ENCODE measurements at places on chromosomes 7 and 10.

DNA sequence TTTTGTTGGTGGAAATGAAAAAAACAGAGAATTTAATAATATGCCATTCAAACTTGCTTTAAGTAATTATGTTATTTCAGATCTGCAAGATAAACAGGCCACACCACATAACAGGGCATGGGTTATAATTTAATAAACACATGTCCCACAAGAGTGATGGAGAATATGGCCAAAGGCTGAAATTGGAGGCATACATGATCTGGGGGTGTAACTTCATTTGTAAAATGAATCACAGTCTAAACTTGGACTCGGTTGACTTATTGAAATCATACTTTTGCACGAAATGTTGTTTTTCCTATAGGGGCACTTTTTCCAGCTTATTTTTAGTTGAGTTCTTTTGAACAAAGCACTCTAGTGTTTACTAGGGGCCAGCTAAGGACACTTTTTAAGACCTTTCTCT, 151.6 kb downstream of the TMEM26 start:
- H3K27me3 ChIP-seq, result no peaks in the 10 kb centered on the region
- no peak overlapping the region for H3K4me3 ChIP-seq
- H3K36me3 ChIP-seq, result no peaks in the 10 kb centered on the region
- H3K4me1 ChIP-seq, result no peaks in the 10 kb centered on the region
- DNase-seq, result no peak

GRCh38 chr7:69657985-69658384, 59.7 kb downstream of the AUTS2 start:
- no peaks in the 10 kb centered on the region for H3K36me3 ChIP-seq
- H3K27ac ChIP-seq, result no peak overlapping the region
- H3K27me3 ChIP-seq, result no peaks in the 10 kb centered on the region
- DNase-seq, result no peak
- no peak overlapping the region for H3K4me3 ChIP-seq

- peaks cover 10% of the 10 kb centered on the region for H3K27me3 ChIP-seq
- DNase-seq, result no peak
- no peak overlapping the region for H3K27ac ChIP-seq
- no peaks in the 10 kb centered on the region for H3K36me3 ChIP-seq
Measured at GRCh38 chr10:69629519-69629896, 539 bp upstream of the FAM241B start.

GRCh38 chr10:1049425-1049958, 573 bp upstream of the IDI1 start:
- no peak for DNase-seq
- peaks cover 25% of the 10 kb centered on the region for H3K4me1 ChIP-seq
- peak overlapping the region; percentile 97 for H3K4me3 ChIP-seq

- H3K27ac ChIP-seq, result no peak overlapping the region
- H3K4me1 ChIP-seq, result no peaks in the 10 kb centered on the region
- no peaks in the 10 kb centered on the region for H3K36me3 ChIP-seq
- DNase-seq, result no peak
- no peaks in the 10 kb centered on the region for H3K27me3 ChIP-seq
Measured at GRCh38 chr7:134051020-134051419, 76.1 kb upstream of the LRGUK start.

DNA sequence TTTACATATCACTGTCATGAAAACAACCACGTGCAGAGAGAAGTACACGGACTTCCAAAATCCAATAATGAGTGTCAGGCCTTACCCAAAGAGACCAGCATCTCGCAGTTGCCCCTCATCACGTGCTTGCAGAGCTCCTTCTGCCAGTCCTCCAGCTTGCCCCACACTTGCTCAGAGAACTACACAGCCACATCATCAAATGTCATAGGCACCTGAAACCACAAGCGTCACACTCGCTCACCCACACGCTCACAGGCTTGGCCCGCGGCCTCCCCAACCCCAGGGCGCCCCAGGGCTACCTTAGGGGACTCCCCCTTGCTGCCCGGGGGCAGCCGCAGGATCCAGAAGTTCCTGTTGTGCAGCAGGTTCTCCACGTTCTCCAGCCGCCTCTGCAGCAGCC, 123.4 kb upstream of the ZNF746 start:
- H3K27ac ChIP-seq, result no peak overlapping the region
- no peak overlapping the region for H3K4me3 ChIP-seq
- no peaks in the 10 kb centered on the region for H3K27me3 ChIP-seq
- H3K4me1 ChIP-seq, result peaks cover 21% of the 10 kb centered on the region

DNA sequence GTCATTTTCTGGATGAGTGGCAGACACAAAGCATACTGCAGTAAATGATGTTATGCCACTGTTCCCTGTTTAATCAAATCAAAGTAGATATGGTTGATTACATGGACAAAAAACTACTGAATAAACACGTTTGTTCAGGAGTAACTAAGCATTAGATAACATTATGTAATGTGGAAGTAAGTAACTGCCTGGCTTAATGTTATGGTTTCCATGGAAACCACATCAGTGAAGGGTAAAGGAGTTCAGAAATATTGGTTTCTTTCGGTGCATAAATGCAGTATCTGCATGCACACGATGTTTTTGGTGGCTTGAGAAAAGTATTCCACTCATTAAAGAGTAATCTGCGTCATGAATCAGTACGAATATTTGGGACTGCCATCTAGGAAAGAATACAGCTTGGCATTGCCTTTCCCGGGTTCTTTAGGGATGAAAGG, 131.3 kb upstream of the PRKCQ start:
- H3K4me1 ChIP-seq, result peaks cover 11% of the 10 kb centered on the region
- H3K27ac ChIP-seq, result no peak overlapping the region
- H3K27me3 ChIP-seq, result peaks cover 8% of the 10 kb centered on the region
- no peak for DNase-seq

GRCh38 chr7:136869001-136869961, 829 bp downstream of the CHRM2 start:
- peak; percentile 33 for DNase-seq
- no peak overlapping the region for H3K27ac ChIP-seq
- peaks cover 24% of the 10 kb centered on the region for H3K27me3 ChIP-seq

- H3K27me3 ChIP-seq, result peaks cover 13% of the 10 kb centered on the region
- no peak overlapping the region for H3K4me3 ChIP-seq
- no peak overlapping the region for H3K27ac ChIP-seq
- H3K36me3 ChIP-seq, result no peaks in the 10 kb centered on the region
- no peaks in the 10 kb centered on the region for H3K4me1 ChIP-seq
- DNase-seq, result no peak
Measured at GRCh38 chr10:90047243-90047729, 345.9 kb downstream of the KIF20B start.

DNA sequence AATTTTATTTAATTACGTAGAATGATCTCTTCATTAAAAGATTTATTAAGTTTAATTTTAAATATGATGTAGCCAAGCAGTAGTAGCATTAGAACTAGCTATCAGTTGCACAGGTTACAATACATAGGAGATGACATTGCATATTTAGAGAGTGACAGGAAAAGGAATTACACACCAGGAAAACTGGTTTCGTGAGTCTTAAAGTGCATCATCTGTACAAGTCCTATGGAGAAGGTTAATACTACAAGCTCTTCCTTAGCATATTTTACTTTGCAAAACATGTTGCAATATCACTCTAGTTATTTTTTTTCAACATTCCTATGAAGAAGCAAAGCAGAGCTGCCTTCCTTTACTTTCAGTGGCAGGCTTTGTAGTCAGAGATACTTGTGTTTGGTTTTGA, 20.2 kb upstream of the SEM1 start:
- H3K27ac ChIP-seq, result no peak overlapping the region
- no peak overlapping the region for H3K4me3 ChIP-seq
- H3K4me1 ChIP-seq, result no peaks in the 10 kb centered on the region
- H3K27me3 ChIP-seq, result no peaks in the 10 kb centered on the region

- H3K27ac ChIP-seq, result no peak overlapping the region
- peaks cover 35% of the 10 kb centered on the region for H3K27me3 ChIP-seq
- no peaks in the 10 kb centered on the region for H3K36me3 ChIP-seq
- no peak overlapping the region for H3K4me3 ChIP-seq
- H3K4me1 ChIP-seq, result no peaks in the 10 kb centered on the region
Measured at GRCh38 chr10:48598936-48599829, 5.7 kb downstream of the ARHGAP22 start.

DNA sequence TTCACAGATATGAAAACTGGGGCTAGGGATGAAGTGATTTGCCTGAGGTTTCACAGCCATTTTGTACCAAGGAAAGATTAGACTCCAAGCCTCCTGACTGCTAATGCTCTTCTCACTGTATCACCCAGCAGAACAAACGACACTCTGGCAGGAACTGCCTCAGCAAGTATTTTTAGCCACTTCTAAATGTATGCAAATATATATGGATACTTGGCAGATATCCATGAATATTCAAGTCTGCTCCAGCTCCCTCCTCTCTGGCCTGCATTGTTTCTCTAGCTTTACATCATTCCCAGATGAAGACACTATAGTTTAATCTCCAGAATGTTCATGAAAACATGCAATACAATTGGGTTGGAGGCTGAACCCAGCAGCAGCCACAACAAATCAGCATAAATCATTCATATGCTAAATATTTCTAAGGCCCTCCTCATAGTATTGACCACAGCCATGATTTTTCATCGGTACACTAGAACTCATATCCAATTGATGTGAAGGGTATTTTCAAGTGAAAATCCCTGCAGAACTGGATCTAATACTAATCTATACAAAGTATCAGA, 65.5 kb downstream of the HPSE2 start:
- no peak overlapping the region for H3K27ac ChIP-seq
- DNase-seq, result peak; percentile 4
- H3K4me3 ChIP-seq, result no peak overlapping the region
- H3K4me1 ChIP-seq, result no peaks in the 10 kb centered on the region

DNA sequence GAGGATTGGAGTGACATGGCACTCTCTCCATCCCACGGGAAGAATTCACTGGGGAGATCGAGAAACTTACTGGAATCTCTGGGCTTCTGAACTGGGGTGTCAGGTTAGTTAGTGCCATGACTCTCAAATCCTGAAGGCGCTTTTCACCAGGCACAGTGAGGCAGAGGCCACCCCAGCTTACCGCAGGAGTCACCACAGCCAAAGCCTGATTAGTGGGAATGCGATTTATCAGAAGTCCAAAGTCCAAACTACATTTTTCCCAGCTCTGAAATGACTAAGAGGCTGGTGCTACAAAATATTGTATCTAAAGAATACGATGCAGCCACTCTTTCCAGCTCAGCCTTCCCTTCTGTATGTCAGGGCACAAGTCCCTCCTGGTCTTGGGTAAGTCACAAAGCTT, 334.8 kb upstream of the SHH start:
- no peak overlapping the region for H3K27ac ChIP-seq
- H3K4me1 ChIP-seq, result no peaks in the 10 kb centered on the region
- H3K36me3 ChIP-seq, result no peaks in the 10 kb centered on the region

DNA sequence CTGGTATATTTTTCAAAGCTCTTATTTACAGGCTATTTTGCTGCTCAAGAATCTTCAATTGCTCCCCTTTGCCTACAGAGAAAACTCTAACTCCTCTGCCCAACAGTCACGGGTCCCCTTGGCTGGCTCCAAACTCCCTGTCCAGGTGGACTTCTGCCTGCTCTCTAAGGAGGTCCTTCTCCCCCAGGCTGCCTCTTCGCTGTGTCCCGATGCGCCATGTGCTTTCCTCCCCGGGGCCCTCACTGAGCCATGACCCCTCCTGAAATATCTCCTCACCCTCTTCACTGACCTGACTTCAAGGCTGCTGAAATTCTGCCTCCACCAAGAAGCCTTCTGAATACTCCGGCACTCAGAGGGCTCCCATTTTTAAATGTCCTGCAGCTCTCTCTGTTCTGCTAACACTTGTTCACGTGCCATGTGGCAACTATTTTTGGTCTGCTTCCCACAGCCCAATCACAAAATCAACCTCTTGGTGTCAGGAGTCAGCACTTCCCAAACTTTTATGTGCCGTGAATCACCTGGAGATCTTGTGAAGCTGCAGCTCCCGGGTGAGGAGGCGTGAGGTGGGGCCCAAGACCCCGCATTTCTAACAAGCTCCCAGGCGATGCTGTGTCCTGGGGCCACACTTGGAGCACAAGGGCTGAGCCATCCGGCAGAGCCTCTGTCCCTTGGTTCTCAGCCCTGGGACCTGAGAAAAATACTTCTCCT, 85.7 kb upstream of the COL13A1 start:
- no peak overlapping the region for H3K4me3 ChIP-seq
- H3K4me1 ChIP-seq, result no peaks in the 10 kb centered on the region
- no peak for DNase-seq
- H3K36me3 ChIP-seq, result no peaks in the 10 kb centered on the region

DNA sequence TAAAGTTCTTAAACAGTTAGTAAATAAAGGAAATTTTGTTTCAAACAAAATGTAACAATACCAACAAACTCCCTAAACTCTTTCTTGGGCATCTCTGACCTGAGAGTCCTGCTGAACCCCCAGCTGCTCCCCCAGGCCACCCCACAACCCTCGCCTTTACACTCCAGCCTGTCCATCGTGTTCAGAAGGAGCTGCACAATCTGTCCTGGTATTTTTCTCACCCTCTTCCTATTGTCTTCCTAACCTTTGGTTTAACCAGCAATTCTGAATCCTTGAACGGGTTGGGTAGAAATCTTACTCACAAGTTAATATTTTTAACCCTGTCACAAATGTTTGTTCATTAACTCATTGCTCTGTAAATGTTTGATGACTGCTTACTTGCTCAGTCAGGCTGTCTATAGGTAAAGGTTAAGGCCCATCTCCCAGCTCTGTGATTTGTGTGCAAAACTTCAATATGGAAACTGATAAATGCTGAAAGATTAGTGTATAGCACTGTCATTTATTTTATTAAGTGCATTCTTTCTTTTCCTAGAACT, 16.8 kb downstream of the SFRP4 start:
- H3K27ac ChIP-seq, result no peak overlapping the region
- no peak for DNase-seq
- H3K4me1 ChIP-seq, result no peaks in the 10 kb centered on the region
- H3K27me3 ChIP-seq, result no peaks in the 10 kb centered on the region
- H3K4me3 ChIP-seq, result no peak overlapping the region

GRCh38 chr7:112129655-112130323, 76.4 kb downstream of the DOCK4 start:
- no peaks in the 10 kb centered on the region for H3K27me3 ChIP-seq
- H3K4me3 ChIP-seq, result no peak overlapping the region
- DNase-seq, result no peak
- no peak overlapping the region for H3K27ac ChIP-seq

DNA sequence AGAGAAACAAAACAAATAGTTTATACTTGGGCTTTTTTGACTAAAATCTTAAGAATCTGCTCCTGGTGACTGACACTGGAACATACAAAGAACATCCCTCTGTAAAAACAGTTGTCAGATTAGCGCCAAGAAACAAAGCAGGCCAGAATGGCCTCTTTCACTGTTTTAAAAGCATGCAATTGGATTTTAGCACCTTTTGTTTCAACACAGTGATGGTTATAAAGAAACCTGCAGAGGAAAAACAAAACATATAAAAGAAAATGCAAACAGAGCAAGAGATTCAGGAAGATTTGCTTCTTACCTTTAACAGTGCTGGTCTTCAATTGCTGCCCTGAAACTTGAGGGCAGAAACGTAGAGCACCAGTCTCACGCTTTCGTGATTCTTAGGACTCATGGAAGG, 652.2 kb upstream of the KCND2 start:
- no peak for DNase-seq
- H3K4me3 ChIP-seq, result no peak overlapping the region
- H3K4me1 ChIP-seq, result no peaks in the 10 kb centered on the region
- H3K36me3 ChIP-seq, result no peaks in the 10 kb centered on the region
- no peak overlapping the region for H3K27ac ChIP-seq

DNA sequence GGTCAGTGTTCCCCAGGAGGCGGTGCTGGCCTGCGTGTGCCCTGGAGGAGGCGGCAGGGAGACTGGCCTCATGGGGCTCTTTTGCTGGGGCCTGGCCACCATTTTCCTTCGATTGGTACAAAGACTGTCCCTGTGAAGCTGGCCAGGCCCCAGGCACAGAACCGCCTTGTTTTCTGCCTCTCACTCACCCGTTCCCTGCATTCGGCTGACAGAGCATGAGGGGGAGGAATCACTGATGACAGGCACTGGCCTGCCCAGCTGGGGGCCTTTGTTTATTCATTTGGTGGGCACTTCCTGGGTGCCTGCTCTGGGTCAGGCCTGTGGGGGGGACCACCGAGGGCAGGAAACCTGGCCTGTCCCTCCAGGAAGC, 139.2 kb downstream of the FAM53B start:
- H3K36me3 ChIP-seq, result no peaks in the 10 kb centered on the region
- no peak overlapping the region for H3K27ac ChIP-seq
- no peak for DNase-seq
- H3K4me1 ChIP-seq, result no peaks in the 10 kb centered on the region
- H3K4me3 ChIP-seq, result no peak overlapping the region

All from A673 (cell line).